NCI-H1092 (cell line): ENCODE measurements at places on chromosomes 12 and 14.

DNA sequence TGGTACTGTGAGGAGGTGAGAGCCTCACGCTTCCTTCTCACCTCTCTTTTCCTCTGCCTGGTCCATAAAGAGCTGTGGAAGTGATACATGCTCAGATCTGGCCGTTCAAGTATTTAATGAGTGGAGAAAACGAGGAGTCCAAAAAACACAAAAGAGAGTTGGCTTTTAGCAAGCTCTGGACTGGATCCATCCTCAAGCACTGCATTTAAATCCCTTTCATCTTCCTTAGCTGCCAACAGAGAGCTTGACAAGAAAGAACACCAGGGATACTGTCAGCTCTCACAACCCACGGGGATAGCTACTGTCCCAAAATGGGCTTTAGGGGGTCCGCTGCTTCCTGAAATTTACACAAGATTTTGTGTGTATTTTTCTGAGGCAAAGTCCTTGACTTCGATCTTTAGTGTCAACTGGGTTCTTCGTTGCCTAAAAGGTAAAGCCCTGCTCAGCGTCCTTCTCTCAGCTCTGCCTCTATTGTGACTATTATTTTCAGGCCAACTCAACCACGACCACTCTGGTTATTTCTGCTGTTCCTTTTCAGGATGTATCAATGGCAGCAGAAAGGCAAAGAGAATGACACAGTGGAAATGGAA, 120.9 kb downstream of the TMTC1 start:
- no peak for DNase-seq

DNA sequence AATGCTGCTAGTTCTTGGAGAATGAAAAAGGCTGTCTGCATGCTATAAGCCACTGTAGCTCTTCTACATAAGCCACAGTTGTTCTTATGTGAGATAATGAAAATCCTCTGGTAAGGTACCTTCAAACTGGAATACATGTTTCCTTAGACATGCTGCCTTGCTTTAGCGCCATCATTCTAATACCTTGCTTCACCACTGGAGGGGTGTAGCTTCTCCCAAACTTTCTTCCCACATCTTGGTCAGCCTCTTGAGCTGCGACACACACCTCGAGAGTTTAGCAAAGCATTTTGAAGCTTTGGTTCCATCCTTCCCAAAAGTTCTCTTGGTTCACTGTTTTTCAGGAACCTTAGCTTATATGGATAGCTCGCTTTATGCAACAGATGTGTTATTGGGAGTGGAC, 69.5 kb downstream of the NKX2-1 start:
- no peak for DNase-seq

GRCh38 chr14:105466531-105467248, 7.9 kb upstream of the CRIP2 start:
- no peak for DNase-seq

DNA sequence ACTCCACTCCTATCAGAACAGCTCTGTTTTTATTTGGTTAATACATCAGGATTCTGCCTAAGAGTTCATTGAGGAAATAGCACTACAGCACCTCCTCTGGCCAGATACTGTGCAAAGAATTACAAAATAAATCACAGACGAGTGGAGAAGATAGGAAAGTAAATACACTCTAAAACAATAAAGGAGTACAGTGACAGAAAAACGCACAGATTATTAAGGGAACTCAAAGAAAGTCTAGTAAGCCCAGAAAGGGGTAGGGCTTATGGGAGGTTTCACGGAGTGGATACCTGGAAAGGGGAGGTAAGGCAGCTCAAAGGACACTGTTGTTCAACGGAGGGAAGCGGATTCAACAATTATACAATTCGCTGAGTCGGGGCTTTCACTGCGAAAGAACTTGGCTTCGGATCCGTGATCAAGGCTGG, 5.5 kb downstream of the OR10AD1 start:
- DNase-seq: peak; percentile 62

- no peak for DNase-seq
Observed at GRCh38 chr12:90235642-90236041, 527.0 kb upstream of the ATP2B1 start.

- no peak for DNase-seq
Observed at GRCh38 chr12:12807970-12808702, 5.0 kb upstream of the DDX47 start.

GRCh38 chr14:31827325-31827724, 249.8 kb upstream of the ARHGAP5 start:
- DNase-seq: no peak

DNA sequence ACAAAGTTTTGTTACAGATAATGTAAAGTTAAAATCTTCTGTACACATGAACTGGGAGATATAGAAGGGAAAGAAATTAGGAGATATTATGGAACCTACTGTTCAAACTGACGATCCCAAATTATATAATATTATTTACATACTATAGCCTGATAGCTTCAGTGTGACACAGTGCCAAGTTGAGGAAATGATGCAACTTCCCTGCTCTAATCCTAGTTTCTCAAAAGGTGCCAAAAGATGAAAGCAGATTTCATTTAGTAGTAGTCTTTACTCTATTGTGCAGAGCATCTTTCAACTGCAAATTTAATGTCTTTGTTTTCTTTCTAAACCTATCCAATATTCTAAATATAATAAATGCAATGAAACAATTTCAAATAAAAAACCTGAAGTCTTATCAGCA, 46.9 kb downstream of the COCH start:
- DNase-seq: no peak

GRCh38 chr14:78805570-78805969, 635.4 kb downstream of the NRXN3 start:
- DNase-seq: no peak

DNA sequence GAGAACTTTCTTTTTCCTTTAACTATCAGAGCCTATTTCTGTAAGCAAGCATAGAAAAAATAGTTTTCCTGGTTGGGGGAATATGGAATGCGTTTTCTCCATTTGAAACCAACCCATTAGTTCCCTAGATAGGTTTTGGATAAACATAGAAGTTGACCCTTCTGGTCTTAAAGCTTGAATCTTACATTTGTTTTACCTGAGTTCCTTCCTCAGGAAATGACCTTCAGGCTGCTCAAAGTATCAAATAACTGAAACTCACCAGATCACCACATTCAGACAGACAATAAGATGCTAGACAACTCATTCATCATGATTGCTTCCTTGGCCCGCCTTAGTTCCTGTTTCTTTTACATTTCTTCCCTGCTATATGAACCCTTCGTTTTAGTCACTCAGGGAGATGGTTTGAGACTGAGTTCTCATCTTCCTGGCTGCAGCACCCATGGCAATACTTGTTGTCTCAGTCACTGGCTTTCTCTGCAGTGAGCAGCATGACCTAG, 52.2 kb downstream of the LRP6 start:
- no peak for DNase-seq

- DNase-seq: no peak
Observed at GRCh38 chr12:108959748-108960655, 60.9 kb downstream of the SVOP start.

GRCh38 chr14:96056509-96057422, 17.6 kb downstream of the C14orf132 start:
- no peak for DNase-seq

DNA sequence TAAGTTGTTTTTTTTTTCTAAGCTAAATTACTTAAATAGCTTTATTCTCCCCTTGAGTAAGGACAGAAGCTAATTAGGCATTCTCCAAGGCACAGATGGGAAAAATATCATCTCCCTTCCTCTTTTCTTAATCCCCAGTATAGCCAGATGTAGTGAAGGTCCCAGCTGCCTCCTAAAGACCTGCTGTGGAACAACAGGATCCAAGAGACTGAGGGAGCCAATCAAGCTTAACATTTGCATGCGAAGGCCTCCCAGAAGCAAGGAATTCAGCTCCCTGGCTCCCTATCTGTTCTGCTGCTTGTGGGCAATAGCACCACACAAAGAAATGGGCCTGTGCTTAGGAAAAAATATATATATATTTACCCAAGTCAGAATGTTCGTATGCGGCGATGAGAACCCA, 255.2 kb downstream of the SYT1 start:
- no peak for DNase-seq

DNA sequence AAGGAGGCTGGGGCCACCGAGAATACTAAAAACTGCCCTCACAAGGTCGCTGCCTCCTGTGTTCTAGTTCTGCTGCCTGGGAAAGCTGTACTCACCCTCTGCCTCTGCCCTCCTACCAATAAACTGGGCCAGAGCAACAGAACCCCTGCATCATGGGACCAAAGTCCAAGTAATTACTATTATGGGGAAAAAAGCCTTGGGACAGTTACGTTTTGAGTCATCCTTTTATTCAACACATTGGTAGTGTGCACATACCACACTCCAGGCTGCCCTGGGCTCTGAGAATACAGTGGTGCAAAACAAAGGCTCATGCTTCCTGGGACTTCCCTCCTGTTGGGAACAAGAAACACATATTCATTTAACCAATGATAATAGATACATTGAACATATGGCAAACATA, 49.0 kb downstream of the CACNA1C start:
- DNase-seq: no peak

DNA sequence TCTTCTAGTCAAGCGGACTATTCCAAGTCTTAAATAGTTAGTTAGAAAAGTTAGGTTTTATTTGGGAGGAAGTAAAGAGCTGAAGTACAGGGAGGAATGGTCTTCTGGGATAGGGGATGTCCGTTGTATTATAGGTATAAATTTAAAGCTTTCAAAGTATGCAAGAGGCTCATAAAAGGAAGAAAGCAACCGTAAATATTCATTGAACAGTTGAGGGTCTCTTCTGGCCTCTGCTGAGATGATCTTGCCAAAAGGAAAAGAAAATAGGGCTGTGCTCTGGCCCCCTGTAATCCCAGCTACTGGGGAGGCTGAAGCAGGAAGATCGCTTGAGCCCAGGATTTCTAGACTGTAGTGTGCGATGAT, 377 bp upstream of the TIMELESS start:
- DNase-seq: no peak

GRCh38 chr14:78278464-78279250, 108.5 kb downstream of the NRXN3 start:
- DNase-seq: peak; percentile 49

- DNase-seq: no peak
Observed at GRCh38 chr12:88453323-88453722, 126.9 kb downstream of the KITLG start.

GRCh38 chr12:9363145-9363544, 154.9 kb upstream of the PZP start:
- DNase-seq: no peak

GRCh38 chr14:24411443-24412389, 12.9 kb downstream of the NYNRIN start:
- DNase-seq: peak; percentile 23

DNA sequence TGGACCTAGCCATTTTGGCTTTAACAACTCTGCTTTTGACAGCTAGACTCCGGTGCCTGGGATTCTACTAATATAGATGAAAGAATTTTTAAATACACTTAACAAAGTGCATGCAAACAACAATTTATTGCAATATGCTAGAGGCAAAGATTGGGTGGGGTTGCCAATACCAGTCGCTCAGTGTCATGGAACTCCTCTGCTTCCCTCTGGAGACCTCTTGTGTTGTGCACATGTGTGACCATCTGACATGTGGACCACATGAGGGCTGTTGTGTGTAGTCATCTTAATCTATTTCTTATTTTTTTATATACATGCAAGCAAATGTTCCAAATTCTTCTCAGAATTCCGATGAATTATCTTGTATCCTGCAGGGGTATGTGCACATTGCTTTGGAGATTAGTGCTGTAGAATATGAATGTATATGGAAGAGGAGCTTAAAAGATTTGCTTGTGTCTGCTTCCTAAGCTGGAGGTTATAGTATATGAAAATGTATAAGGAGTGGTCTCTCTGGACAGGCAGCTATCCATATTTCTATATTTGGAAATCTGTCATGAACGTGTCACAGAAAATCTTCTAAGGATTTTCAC, 24.2 kb upstream of the STXBP6 start:
- no peak for DNase-seq

- DNase-seq: no peak
Observed at GRCh38 chr14:20456971-20457370, 1.9 kb downstream of the APEX1 start.

DNA sequence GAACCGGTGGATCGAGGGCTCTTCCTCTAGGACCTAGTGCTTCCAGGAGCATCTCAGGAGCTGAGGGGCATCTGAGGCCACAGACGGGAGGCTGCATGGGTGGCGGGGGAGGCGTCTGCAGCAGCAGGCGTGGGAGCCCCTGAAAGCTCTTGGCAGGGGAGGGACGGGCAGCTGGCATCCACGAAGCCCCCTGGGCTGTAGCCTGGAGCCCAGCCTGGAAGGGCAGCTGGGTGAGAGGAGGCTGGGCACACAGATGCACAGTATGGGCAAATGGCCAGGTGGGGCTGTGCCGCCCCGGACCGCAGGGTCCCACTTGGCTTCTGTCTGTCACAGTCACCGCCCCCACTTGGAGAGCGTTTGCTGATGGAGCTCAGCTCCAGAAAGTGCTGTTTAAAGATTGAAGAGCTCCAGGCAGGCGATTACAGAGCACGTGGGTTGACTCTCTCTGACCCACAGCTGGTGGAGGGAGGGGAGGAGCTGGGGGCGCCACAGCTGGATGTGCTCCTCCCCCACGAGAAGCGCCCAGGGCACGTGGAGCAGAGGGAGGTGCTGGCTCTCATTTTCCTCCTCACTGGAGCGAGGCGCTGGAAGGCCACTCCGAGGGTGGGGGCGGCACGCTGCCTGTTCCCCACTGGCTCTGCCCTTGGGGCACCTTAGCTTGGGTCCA, 155.0 kb upstream of the C14orf180 start:
- peak; percentile 96 for DNase-seq

- DNase-seq: no peak
Observed at GRCh38 chr12:108696111-108696995, 35.0 kb downstream of the CORO1C start.

DNA sequence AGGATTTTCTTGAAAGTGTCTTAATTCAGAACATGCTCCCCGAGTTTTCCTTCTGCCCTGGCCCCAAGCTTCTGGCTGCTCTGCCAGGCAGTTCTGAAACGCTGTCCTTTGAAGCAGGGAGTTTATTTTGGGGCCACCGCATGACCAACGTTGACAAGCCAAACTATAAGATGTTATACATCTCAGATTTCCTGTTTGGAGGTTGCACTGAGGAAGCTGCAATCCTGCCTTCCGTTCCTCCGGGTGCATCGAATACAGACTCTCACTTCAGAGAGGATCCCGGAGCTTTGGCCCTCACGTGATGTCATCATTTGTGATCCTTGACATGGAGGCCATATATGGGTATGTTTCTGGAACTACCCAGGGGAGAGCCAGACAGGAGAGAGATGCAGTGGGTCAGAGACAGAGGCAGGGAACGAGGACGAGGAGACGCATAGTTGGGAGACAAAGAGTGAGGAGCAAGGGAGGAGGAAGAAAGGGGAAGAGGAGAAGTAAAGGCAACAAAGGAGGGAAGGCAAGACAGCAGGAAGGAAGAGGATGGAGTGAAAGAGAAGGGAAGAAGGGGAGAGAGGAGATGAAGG, at the start of gene ASB2:
Gene ASB2, minus strand, starts transcription at position 94 of the 581 bp plus-strand sequence. CDS start 12,031 bp downstream, outside the sequence.
- no peak for DNase-seq

GRCh38 chr12:122125452-122126341, 47.1 kb downstream of the MLXIP start:
- no peak for DNase-seq

DNA sequence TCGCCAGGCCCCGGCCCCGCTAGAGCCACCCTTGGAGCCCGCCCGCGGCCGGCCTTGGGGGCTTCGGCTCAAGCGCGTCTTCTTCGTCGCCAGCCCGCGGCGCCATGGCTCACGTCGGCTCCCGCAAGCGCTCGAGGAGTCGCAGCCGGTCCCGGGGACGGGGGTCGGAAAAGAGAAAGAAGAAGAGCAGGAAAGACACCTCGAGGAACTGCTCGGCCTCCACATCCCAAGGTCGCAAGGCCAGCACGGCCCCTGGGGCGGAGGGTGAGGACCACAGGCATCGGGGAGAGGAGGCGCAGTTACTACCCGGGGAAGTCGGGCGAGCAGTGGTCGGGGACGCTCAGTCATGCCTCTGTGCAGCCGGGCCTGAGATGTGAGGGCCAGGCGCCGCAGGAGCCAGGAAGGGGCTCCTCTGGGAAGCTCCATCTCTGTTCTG, 573 bp downstream of the ARL6IP4 start:
- no peak for DNase-seq
